ENCODE measurements at places on chromosomes 6 and 20. TPM values are rescaled to one million over a fixed set of nuclear protein-coding genes. Genes with fewer than 3 reads are reported as not detected.

DNA sequence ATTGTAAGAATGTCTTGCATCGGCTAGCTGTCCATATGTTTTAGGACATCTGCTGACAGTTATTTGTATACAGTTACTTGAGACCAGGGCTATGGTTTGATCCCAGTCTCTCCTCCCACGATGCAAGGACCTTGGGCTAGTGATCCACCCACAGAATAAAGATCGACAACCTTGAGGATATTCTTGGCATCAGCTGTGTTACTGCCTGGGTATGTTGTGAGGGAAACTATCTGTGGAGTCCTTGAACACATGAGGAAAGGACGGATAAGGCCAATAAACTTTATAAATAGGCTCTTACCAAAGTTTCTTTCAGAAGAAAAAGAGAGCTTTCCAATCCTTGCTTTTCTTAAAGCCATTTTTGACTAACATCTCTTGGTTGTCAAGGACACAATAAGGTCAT, 70.8 kb upstream of the HEY2 start:
- no peaks in the 10 kb centered on the region for H3K36me3 ChIP-seq
- no peaks in the 10 kb centered on the region for H3K4me1 ChIP-seq
- no peak overlapping the region for H3K27ac ChIP-seq
- no peak overlapping the region for H3K4me3 ChIP-seq

DNA sequence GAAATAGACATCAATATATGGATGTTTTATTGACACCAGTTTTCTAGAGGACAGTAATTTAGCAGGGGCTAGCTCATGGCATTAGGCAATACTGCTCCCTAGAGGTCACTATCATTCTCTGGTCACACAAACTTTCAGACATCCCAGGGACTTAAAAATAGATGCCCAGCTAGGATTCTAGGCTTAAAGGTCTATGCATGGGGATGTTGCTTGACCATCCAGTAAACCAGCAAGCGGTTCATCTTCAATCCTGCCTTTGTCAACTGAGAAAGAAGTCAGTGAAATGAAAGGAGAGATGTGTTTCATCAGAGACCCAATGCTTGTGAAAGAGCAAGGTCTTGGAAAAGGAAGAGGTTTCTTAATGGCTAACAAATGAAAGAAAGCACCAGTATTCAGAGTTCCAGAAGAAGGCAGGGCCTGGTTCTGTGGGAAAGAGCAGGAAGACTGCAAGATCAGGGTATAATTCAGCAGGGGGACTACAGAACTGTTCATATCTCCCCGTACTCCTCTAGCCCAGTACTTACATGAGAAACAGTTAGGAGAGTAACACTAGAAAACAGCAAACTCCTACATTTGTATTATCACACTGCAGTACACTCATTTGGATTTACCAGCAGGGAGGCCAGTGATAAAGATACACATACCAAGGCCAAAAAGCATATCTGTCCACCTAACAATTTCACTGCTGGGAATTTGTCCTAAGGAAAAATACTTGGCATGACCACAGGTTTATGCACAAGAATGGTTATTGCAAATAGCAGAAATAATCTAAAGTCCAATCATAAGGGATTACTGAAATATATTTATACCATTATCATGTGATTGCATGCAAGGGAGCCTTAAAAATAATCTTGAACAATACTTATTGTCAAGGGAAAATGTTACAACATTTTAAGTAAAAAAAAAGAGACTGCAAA, 151.4 kb upstream of the LAMA2 start:
- DNase-seq, result peak; percentile 69
- no peaks in the 10 kb centered on the region for H3K27me3 ChIP-seq
- H3K4me3 ChIP-seq, result no peak overlapping the region
- H3K36me3 ChIP-seq, result no peaks in the 10 kb centered on the region
- no peak overlapping the region for H3K27ac ChIP-seq
- no peaks in the 10 kb centered on the region for H3K4me1 ChIP-seq

GRCh38 chr20:49685161-49685601, 28.5 kb downstream of the B4GALT5 start:
- no peak overlapping the region for H3K27ac ChIP-seq
- no peak for DNase-seq
- H3K4me3 ChIP-seq, result no peak overlapping the region
- peaks cover 12% of the 10 kb centered on the region for H3K4me1 ChIP-seq

DNA sequence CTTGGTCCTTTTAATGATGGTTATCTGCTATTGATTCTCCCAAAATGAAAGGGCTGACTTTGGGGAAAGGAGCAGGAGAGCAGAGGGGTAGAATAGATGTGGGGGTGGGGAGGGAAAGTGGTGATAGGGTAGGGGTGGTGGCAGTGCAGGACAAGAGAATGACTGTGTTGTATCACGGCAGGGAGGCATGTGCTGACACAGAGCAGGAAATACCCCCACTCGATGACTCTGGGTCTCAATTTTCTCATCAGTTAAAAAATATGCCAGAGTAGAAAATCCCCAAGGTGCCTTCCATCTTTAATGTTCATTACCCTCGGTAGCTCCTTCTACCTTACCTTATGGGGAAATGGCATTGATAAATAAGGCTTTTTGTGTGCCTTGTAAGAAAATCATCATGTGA, 79.0 kb upstream of the ATXN1 start:
- H3K36me3 ChIP-seq, result no peaks in the 10 kb centered on the region
- H3K27me3 ChIP-seq, result peaks cover 3% of the 10 kb centered on the region
- no peak for DNase-seq
- H3K27ac ChIP-seq, result no peak overlapping the region
- no peak overlapping the region for H3K4me3 ChIP-seq

DNA sequence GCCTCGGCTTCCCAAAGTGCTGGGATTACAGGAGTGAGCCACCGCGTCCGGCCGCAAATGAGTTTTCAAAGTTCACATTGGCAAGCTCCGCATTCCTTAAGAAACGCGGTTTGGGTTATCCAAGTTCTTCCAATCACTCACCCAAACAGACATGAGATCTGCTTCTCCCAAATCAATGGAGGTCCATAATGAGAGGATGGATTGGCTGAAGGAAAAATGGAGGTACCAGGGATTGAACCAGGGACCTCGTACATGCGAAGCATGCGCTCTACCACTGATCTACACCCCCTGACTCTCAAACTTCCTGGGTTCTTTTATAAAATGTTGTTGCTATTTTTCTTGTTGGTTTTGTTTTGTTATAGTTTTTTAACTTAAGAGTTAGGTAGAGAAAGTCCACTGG, 170.0 kb downstream of the GPX5 start:
- H3K27me3 ChIP-seq, result peaks cover 41% of the 10 kb centered on the region
- no peaks in the 10 kb centered on the region for H3K36me3 ChIP-seq
- no peak for DNase-seq
- no peak overlapping the region for H3K4me3 ChIP-seq

DNA sequence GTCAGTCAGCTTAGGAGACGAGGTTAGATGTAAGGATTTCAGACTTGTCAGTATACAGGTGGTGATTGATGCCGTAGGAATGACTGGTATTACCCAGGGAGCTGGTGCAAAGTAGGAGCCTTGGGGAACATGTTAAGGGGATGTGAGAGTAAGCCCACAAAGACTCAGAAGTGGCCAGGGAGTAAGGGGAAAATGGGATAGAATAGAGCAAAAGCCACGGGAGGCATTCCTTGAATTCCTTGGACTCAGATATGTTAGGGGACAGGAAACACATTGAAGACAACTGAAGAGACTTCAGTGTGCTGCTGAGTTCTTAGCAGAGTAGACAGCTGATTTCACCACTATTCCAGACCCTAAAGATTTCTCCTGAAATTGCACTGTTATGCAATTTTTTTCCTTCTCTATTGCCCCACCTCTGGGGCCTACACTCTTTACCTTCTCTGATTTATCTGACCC, 1.2 kb upstream of the ACAT2 start:
- peaks cover 14% of the 10 kb centered on the region for H3K36me3 ChIP-seq
- H3K27me3 ChIP-seq, result no peaks in the 10 kb centered on the region
- H3K27ac ChIP-seq, result peak overlapping the region; percentile 85
- no peak overlapping the region for H3K4me3 ChIP-seq
- DNase-seq, result peak; percentile 44

DNA sequence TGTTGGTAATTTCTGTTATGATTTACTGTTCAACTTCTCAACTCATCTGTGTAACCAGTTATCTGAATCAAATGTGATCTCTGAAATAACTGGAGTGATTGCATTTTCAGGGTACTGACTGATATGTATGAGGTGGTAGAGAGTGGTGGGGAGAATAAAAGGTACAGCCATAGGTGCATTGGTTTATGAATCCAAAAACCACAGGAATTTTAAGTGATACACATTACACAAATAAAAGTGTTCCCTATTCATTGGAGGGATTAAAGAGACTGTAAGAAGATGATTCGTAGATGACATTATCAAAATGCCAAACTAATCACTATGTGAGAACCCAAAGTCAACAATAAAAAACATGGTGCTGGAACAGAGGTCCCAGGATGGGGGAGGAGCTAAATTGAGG, 158.7 kb upstream of the RSPO3 start:
- H3K27me3 ChIP-seq, result no peaks in the 10 kb centered on the region
- H3K4me3 ChIP-seq, result no peak overlapping the region
- no peak for DNase-seq
- H3K4me1 ChIP-seq, result no peaks in the 10 kb centered on the region
- H3K36me3 ChIP-seq, result no peaks in the 10 kb centered on the region

The CRISP3 gene
- total RNA-seq, result not detected

DNA sequence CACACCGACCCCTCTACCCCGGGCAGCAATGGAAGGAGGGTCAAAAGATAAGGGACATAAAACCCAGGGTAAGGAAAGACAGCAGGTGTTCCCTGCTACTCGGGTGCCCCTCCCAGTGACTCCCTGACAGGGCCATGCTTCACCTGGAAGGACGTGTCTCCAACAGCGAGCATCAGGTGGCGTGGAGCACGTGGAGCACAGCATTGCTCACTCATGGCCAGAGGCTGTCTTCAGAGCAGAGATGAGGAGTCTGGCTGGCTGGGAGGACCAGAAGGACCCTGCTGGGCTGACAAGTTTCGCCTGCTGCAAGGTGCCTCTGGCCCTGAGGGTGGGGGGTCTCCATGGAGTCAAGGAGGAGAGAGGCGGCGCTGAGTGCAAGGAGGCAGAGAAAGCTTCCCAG, 15.3 kb upstream of the CDH22 start:
- H3K36me3 ChIP-seq, result no peaks in the 10 kb centered on the region
- no peaks in the 10 kb centered on the region for H3K27me3 ChIP-seq
- H3K4me3 ChIP-seq, result no peak overlapping the region
- DNase-seq, result no peak
- no peak overlapping the region for H3K27ac ChIP-seq
- no peaks in the 10 kb centered on the region for H3K4me1 ChIP-seq

DNA sequence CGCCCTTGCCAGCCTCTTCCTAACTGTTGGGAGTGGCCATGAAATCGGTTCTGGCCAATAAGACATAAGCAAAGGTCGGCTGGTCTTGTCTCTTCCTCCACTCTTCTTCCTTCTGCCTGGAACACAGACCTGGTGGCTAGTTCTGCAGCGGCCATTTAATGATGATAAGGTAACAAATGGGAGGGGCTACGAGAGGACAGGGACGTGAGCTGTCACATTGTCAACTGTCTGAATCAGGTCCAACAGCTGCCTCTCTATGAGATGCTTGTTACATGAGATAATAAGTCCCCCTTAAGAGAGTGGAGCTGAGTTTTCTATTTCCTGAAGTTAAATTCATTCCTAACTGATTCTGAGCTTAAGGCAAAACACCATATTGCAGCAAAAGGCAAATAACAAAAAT, 12.5 kb upstream of the TMEM242 start:
- no peaks in the 10 kb centered on the region for H3K4me1 ChIP-seq
- H3K27me3 ChIP-seq, result peaks cover 4% of the 10 kb centered on the region
- no peak overlapping the region for H3K27ac ChIP-seq
- no peaks in the 10 kb centered on the region for H3K36me3 ChIP-seq
- H3K4me3 ChIP-seq, result no peak overlapping the region

- H3K27ac ChIP-seq, result no peak overlapping the region
- H3K4me3 ChIP-seq, result no peak overlapping the region
- DNase-seq, result no peak
- no peaks in the 10 kb centered on the region for H3K27me3 ChIP-seq
Measured at GRCh38 chr6:154542747-154543146, 32.3 kb upstream of the CNKSR3 start.

DNA sequence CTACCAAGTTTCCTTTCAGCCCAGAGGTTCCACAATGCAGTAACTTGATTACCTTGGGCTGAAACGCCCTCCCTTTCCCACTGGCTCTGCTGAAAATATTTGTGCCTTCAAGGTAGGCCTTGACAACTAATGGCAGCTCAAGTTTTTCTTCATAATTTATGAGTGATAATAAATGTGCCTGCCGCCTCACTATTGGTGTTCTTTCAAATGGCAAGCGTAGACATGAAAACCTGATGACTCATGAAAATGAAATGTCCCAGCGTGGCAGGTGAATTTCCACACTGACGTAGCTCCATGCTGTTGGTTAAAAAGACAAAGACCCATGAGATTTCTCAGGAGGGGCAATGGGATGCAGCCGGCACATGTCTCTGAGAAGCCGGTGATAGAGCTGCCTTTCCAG, 107.2 kb upstream of the GGTLC1 start:
- H3K27me3 ChIP-seq, result peaks cover 2% of the 10 kb centered on the region
- H3K27ac ChIP-seq, result no peak overlapping the region
- no peaks in the 10 kb centered on the region for H3K36me3 ChIP-seq
- no peak overlapping the region for H3K4me3 ChIP-seq

Data from endothelial cell of umbilical vein (primary cell).